Progenitor cell of endocrine pancreas (in vitro differentiated cells): ENCODE measurements at places on chromosomes 1 and 21. TPM values are rescaled to one million over a fixed set of nuclear protein-coding genes. Genes with fewer than 3 reads are reported as not detected.
A peak's percentile ranks its signal among the peaks of the same experiment; 100 is the strongest.

GRCh38 chr1:61709908-61710289, 15.0 kb downstream of the TM2D1 start:
- H3K36me3 ChIP-seq = peaks cover 23% of the 10 kb centered on the region
- H3K27me3 ChIP-seq = no peaks in the 10 kb centered on the region
- no peak overlapping the region for H3K4me3 ChIP-seq
- no peak for DNase-seq
- no peak overlapping the region for H3K27ac ChIP-seq

DNA sequence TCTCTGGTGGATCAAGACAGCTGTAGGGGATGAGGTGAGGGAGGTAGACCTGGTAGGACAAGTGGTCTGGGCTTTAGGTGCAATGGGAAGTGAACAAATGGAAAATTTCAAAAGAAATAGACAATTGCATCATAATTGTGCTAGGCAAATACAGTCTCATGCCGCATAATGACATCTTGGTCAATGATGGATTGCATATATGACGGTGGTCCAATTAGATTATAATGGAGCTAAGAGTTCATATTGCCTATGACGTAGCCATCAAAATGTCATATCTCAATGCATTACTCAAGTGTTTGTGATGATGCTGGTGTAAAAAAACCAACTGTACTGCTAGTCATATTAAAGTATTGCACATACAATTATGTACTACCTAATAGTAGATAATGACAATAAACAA, 19.0 kb downstream of the KCNK2 start:
- H3K27me3 ChIP-seq = peaks cover 8% of the 10 kb centered on the region
- no peaks in the 10 kb centered on the region for H3K36me3 ChIP-seq

- no peaks in the 10 kb centered on the region for H3K36me3 ChIP-seq
- H3K4me1 ChIP-seq = peaks cover 7% of the 10 kb centered on the region
- peaks cover 35% of the 10 kb centered on the region for H3K27me3 ChIP-seq
- no peak overlapping the region for H3K27ac ChIP-seq
- H3K4me3 ChIP-seq = no peak overlapping the region
Measured at GRCh38 chr1:21511579-21512522, 2.6 kb downstream of the ALPL start.

- no peak for DNase-seq
- no peak overlapping the region for H3K27ac ChIP-seq
- no peaks in the 10 kb centered on the region for H3K27me3 ChIP-seq
- H3K4me3 ChIP-seq = no peak overlapping the region
- H3K4me1 ChIP-seq = peaks cover under 1% of the 10 kb centered on the region
Measured at GRCh38 chr1:217048104-217048707, 325.0 kb upstream of the ESRRG start.

- no peak overlapping the region for H3K4me3 ChIP-seq
- H3K27me3 ChIP-seq = no peaks in the 10 kb centered on the region
- no peak overlapping the region for H3K27ac ChIP-seq
- H3K4me1 ChIP-seq = peaks cover 2% of the 10 kb centered on the region
Measured at GRCh38 chr1:206735553-206736031, 35.0 kb upstream of the IL19 start.

- peaks cover 3% of the 10 kb centered on the region for H3K4me1 ChIP-seq
- DNase-seq = no peak
- H3K27me3 ChIP-seq = no peaks in the 10 kb centered on the region
- peaks cover 27% of the 10 kb centered on the region for H3K36me3 ChIP-seq
- H3K27ac ChIP-seq = no peak overlapping the region
Measured at GRCh38 chr21:25904044-25904695, 169.4 kb downstream of the GABPA start.

GRCh38 chr1:94544706-94545490, 3.3 kb upstream of the F3 start:
- peaks cover 4% of the 10 kb centered on the region for H3K27me3 ChIP-seq
- no peak for DNase-seq
- H3K4me3 ChIP-seq = peak overlapping the region; percentile 45

DNA sequence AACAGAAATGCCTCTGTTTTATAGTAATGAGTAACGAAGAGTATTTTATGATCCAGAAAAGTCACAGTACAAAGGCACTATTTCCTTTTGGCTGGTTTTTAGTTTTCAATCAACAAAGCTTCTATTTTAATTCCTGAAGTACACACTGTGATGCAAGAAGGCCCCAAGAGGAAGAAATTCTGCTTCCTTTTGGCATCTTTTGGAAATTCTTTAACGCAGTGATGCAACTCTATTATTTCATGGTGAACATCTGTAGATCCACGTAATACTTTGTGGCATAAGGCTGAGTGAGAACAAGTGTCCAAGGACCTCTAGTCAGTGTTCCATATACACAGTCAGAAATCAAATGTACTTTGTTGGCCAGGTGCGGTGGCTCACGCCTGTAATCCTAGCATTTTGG, 137.5 kb downstream of the TGFB2 start:
- no peaks in the 10 kb centered on the region for H3K4me1 ChIP-seq
- DNase-seq = no peak
- no peaks in the 10 kb centered on the region for H3K27me3 ChIP-seq

DNA sequence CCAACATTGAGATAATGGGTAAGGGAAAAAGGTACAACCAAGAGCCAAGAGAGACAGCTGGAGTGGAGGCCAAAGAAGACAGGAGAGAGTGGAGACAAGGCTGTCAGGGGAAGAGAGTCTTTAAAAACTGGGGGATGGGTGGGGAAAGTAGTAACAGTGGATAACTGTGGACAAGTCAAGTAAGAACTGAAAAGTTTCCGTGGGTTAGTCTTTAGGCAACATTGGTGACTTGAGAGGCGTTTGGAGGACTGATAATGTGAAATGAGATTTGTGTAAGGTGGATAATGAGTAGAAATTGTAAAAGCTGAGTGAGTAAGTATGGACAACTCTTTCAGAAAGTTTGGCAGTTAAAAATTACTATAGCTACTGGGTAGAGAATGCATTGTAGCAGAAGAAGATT, 10.4 kb downstream of the PPP2R5A start:
- H3K4me1 ChIP-seq = peaks cover 25% of the 10 kb centered on the region
- no peak overlapping the region for H3K27ac ChIP-seq
- H3K36me3 ChIP-seq = peaks cover 4% of the 10 kb centered on the region
- no peaks in the 10 kb centered on the region for H3K27me3 ChIP-seq
- DNase-seq = no peak

DNA sequence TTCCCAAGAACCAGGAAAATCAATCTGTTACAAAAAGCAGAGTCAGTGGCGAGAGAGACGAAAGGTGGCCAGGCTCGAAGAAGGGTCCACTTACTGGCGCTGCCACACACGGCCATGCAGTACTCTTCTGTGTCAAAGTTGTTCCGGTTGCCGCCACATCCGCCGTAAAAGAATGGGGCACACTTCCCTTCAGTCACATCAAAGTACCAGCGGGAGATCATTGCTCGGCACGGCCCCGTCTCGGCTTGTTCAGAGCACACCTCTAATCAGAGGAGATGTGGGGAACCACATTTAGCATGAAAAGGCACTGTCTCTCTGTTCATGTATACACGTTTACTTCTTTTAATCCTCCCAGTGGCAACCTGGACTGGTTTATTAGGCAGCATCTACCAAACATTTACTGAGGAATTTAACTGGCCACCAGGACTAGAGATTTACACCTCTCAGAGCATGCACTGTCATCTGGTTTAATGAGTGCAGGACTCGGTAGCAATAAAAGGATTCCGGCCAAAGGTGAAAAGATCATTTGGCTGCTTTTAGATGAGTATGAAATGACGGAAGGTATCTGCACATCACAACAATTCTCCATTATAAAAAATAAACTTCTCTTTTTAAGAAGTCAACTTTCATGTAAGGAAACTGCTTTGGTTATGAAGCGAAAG, 170.5 kb downstream of the APP start:
- no peaks in the 10 kb centered on the region for H3K27me3 ChIP-seq
- H3K36me3 ChIP-seq = peaks cover 41% of the 10 kb centered on the region
- peaks cover 51% of the 10 kb centered on the region for H3K4me1 ChIP-seq
- no peak overlapping the region for H3K4me3 ChIP-seq
- DNase-seq = no peak
- peak overlapping the region; percentile 97 for H3K27ac ChIP-seq

- peaks cover 15% of the 10 kb centered on the region for H3K27me3 ChIP-seq
- no peaks in the 10 kb centered on the region for H3K36me3 ChIP-seq
- DNase-seq = no peak
- H3K4me1 ChIP-seq = no peaks in the 10 kb centered on the region
- H3K27ac ChIP-seq = no peak overlapping the region
Measured at GRCh38 chr1:206098242-206098919, 18.8 kb downstream of the AVPR1B start.

- peaks cover 7% of the 10 kb centered on the region for H3K4me1 ChIP-seq
- no peak overlapping the region for H3K4me3 ChIP-seq
- H3K36me3 ChIP-seq = peaks cover 4% of the 10 kb centered on the region
- H3K27ac ChIP-seq = no peak overlapping the region
- no peak for DNase-seq
Measured at GRCh38 chr1:92755541-92756461, 29.1 kb downstream of the EVI5 start.

DNA sequence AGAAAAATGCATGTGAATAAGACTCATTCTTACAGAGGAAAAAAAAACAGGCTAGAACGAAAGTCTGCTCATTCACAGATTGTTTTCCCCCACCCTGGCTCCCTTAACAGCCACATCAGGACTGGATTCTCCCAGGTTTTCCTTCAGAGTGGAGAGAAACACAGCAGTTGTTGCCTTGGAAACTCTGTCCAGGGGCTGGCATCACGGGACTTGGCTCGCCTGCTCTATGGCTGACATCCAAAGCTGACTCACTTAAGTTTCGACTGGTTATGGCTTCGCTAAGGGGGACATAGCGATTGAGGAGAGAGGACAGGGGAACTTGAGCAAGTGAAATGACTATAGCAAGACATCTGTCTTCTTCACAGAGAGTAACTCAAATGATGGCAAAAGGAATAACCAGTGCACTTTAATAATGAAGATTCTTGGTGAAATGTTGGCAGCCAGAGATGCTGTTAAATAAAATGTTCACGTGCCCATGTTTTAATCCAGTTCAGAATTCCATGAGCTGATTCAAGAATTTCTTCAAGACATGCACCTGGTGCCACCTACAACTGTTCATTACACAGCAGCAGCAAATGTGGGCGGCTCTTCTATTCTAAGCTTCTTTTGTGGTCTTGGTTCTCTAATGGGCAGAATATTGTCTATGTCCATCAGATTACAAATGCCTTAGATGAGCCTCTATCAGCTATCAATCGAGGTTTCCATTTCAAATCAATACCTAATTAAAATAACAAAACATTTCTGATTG, 21.8 kb downstream of the MIS18A start:
- no peaks in the 10 kb centered on the region for H3K36me3 ChIP-seq
- H3K4me1 ChIP-seq = no peaks in the 10 kb centered on the region
- DNase-seq = no peak
- H3K4me3 ChIP-seq = no peak overlapping the region
- peaks cover 3% of the 10 kb centered on the region for H3K27me3 ChIP-seq

DNA sequence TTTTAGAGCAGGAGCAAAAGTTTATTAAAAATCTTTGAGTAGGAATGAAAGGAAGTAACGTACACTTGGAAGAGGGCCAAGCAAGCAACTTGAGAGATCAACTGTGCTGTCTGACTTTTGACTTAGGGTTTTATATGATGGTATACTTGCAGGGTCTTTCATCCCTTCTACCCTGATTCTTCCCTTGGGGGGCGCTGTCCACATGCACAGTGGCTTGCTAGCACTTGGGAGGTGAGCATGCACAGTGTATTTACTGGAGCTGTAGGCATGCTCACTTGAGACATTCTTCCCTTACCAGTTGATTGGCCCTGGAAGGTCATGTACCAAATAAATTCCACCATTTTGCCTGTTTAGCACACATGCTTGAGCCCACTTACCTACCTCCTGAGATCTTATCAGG, 1001.3 kb upstream of the ADGRL2 start:
- no peak overlapping the region for H3K27ac ChIP-seq
- H3K4me1 ChIP-seq = peaks cover 3% of the 10 kb centered on the region
- H3K36me3 ChIP-seq = no peaks in the 10 kb centered on the region
- no peaks in the 10 kb centered on the region for H3K27me3 ChIP-seq
- H3K4me3 ChIP-seq = no peak overlapping the region
- no peak for DNase-seq

DNA sequence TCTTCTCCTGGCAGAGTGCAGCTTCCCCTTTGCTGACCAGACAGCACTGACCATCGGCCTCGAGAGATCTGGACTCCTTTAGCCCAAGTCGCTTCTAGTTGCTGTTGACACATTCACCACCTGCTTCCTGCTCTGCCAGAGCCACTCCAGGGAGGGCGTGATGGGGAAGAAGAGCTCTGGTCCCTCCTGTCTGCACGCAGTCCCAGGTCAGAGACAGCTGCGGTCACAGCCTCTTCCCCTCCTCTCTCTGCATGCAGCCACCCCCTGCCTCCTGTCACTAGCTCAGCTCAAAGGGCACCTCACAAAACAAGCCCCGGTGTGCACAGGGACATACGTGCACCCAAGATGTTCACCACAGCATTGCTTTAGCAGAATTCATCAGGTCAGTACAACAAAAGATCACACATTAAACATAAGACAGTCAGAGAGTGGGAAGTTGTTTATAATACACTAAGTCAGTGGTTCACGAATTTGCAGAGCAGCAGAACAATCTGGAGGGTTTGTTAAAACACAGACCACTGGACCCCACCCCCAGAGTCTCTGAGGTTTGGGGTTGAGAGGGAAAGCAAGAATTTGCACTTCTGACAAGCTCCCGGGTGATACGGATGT, 132.9 kb downstream of the SYF2 start:
- no peak overlapping the region for H3K27ac ChIP-seq
- H3K4me3 ChIP-seq = no peak overlapping the region
- H3K4me1 ChIP-seq = peaks cover 3% of the 10 kb centered on the region
- H3K27me3 ChIP-seq = peaks cover 39% of the 10 kb centered on the region
- DNase-seq = no peak

GRCh38 chr1:165860065-165860464, 32.7 kb downstream of the UCK2 start:
- no peak for DNase-seq
- no peak overlapping the region for H3K4me3 ChIP-seq

FAF1 gene
- 49.0 and 55.4 TPM in 2 replicates for total RNA-seq

SPOCD1 gene
- total RNA-seq = 0.36 and 0.91 TPM in 2 replicates

ARV1 gene
- 14.4 and 16.6 TPM in 2 replicates for total RNA-seq

AMY1A gene
- total RNA-seq = not detected in 2 replicates

IFI6 gene
- total RNA-seq = 4.4 and 5.7 TPM in 2 replicates

SELL gene
- total RNA-seq = 0.16 and 0.69 TPM in 2 replicates

WDR64 gene
- 0.07 TPM in 1 of 2 replicates, not detected in the other for total RNA-seq

ARHGAP30 gene
- total RNA-seq = 0.20 TPM in 1 of 2 replicates, not detected in the other

BEST4 gene
- 2.1 and 2.4 TPM in 2 replicates for total RNA-seq
